Activated CD4-positive, alpha-beta T cell treated with anti-CD3 and anti-CD28 coated beads for 24 hours (primary cell): ENCODE measurements at places on chromosomes 2 and 18.
A peak's percentile ranks its signal among the peaks of the same experiment; 100 is the strongest.

DNA sequence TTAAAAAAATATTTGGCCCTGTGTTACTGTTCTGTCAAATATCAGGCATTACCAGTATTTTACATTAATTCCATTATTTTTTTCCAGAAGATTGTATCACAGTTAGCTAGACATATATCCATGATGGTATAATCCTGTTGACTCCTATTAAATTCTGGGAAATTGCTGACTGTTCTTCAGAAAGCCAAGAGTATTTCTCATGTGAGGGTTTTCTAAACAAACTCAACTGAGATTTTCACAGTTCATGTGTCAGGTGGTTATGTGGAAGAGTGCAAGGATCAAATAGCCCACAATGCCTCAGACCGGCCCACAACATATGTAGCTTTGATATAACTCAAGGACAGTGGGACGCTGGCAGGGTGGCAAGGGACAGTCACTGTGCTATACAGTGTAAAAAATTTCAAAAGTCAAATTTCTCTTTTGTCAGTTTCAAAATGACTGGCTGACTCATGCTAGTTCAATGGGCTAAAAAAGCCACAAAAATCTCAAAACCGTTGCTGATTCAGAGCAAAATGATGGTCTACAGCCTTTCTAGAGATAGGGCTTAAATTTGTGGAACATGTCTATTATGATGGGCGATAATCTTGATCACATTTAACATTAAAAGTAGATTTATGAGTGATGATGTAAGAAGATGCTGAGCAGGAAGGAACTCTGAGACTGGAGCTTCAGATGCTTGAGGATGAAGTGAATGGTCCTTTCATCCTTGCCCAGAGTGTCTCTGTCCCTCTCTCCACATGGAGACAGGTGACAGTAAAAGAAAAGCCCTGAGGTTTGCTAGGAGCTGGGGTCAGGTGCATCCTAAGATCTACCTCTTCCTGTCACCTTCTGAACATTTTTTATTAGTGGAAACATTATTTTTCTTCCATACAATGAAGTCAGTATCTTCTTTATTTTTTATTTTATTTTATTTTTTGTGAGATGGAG lies 175.8 kb upstream of the PIEZO2 start:
- no peak for DNase-seq

GRCh38 chr2:54878182-54878581 lies 154.7 kb downstream of the EML6 start:
- no peak for DNase-seq

GRCh38 chr2:190468814-190469569 lies 60.8 kb downstream of the MFSD6 start:
- no peak for DNase-seq

GRCh38 chr2:149587950-149588487 lies 444 bp upstream of the MMADHC start:
- no peak for DNase-seq

- no peak for DNase-seq
Observed at GRCh38 chr2:238425979-238426567, 654 bp upstream of the ASB1 start.

- no peak for DNase-seq
Observed at GRCh38 chr2:73994178-73994831, 9.6 kb downstream of the TET3 start.

- no peak for DNase-seq
Observed at GRCh38 chr18:8735274-8735673, 29.9 kb downstream of the MTCL1 start.

- DNase-seq: no peak
Observed at GRCh38 chr18:27887711-27888495, 289.0 kb downstream of the CDH2 start.

GRCh38 chr2:225276207-225276606 lies 123.3 kb upstream of the NYAP2 start:
- DNase-seq: no peak

DNA sequence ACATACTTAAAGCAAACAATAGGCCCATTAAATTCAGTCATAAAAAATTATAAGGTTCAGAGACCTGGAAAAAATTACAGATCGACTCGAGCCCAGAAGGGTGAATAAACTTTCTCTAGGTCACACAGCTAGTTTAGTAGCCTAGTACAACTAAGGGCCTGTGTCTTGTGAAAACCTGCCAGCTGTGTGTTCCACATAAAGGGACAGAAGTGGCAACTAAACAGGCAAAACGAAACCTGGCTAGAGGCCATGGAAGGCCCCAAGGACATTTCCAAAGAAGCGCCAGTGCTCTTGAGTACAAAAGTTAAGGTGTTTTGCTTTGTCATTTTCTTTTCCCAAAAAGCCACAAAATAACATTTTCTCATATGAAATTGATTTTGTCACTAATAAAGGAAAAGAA lies 164.9 kb downstream of the L3MBTL4 start:
- no peak for DNase-seq

DNA sequence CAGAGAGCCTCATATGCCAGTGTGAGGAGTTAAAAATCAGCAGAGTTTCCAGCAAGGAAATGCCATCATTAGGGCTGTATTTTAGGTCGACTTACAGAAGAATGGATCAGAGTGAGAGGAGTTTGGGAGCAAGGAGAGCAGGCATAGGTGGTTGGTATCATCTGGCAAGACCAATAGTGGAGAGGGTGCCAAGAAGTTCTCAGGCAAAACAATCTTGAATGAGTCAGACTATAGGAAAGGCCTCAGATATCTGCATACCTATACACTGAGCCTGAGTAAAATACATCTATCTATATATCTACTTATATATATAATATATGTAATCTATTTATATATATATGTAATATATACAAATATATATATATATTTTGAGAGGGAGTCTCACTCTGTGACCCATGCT lies 57.3 kb downstream of the TMEFF2 start:
- no peak for DNase-seq

GRCh38 chr2:68487773-68488355 lies 20.5 kb downstream of the APLF start:
- no peak for DNase-seq

DNA sequence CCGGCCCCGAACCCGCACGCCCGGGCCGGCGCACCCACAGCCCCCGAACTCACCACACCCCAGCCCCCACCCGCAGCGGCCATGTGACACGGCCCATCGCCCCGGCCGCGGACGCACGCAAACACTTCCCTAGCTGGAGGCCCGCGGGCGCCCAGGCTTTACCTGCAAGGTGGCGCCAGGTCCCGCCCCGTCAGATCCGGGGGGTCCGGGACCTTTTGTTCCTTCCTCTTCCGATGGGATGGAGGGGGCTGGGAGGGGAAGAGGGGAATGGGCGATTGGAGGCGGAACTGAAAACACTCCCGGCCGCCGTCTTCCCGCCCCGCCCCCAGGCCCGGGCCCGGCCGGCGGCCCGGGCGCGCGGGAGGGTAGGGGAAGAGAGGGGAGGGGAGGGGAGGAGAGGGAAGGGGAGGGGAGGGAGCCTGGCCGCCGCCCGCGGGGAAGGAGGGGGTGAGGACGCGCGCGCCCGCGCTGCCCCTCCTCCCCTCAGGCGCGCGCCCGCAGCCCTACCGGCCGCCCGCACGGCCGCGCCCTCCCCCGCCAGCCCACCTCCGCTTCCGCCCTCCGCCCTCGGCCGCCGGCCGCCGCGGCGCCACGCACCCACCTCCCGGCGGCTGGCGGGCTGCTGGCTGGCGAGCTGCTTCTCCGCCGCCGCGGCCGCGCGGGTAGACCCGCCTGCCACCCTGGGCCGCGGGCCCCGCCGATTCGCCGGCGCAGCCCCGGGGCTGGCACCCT lies at the start of gene SMAD2:
SMAD2 (minus strand) TSS at position 461 of the 732 bp plus-strand sequence. CDS start 33,903 bp downstream, outside the sequence.
- DNase-seq: peak; percentile 57
